ENCODE measurements at places on chromosomes 5 and 9.

DNA sequence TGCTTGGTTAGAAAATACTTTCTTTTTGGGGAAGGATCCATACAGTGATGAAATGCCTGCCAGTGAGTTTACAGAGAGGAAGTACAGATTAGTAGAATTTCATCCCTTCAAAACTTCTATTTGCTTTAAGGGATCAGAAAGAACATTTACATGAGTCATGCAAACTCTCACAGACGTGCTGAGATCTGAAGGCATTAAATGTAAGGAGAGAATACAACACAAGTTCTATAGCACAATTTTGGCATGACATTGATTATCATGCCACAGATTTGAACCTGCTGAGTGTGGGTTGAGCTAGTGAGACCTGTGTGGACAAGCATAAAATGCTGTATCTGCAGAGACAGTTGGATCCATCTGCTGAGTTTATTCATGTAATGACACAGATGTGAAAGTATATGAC lies 613.6 kb upstream of the SEMA6A start:
- DNase-seq: no peak

- DNase-seq: no peak
Measured at GRCh38 chr5:131997026-131997726, 14.3 kb downstream of the ACSL6 start.

DNA sequence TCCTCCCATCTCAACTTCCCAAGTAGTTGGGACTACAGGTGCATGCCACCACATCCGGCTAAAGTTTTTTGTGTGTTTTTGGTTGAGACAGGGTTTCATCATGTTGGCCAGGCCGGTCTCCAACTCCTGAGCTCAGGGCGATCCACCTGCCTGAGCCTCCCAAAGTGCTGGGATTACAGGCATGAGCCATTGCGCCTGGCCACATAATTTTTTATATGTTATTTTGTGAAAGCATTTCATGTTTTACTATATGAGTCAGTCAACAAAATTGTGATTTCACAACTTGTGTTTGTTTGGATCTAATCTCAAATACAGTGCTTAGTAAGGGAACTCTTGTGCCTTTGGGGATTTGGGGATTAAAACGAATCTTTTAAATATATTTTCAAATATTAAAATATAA lies 20.0 kb upstream of the FAM120AOS start:
- no peak for DNase-seq

- no peak for DNase-seq
Measured at GRCh38 chr9:6714176-6714575, 43.6 kb upstream of the KDM4C start.

DNA sequence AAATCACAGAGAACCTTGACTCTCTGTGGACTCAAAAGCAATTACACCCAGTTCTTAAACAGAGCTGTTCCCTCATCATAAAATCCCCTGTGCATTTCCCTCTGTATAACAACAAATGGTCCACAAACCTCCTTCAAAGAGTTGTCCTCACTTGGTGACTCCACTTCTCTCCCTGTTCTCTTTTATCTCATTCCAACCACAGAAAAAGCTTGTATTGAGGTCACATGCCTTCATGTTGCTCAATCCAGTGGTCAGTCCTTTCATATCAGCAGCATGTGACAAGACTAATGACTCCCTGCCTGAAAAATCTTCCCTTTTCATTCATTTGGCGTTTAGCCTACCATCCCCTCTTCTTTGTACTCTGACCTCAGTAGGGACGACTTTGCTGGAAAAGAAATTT lies 158.0 kb downstream of the DEPDC1B start:
- no peak for DNase-seq

DNA sequence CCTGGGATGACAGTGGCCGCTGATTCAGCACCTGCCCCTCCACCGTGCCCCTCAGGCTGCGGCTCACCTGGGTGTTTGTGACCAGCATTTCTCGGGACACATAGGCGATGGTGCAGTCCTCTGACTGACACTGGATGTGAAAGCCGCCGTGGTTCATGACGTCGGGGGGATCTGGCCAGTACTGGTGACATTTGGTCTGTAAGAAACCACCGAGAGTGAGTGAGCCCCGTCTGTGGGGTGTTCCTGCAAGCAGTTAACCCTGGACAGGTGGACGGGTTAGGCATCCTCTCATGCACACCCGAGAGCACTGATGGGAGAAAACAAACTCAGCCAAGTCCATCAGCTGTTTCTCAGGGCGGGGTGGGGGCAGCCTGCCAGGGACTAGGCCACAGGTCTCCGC lies 62.5 kb upstream of the EPB41L4B start:
- no peak for DNase-seq

GRCh38 chr5:107381189-107381856 lies 289.4 kb downstream of the EFNA5 start:
- DNase-seq: no peak

DNA sequence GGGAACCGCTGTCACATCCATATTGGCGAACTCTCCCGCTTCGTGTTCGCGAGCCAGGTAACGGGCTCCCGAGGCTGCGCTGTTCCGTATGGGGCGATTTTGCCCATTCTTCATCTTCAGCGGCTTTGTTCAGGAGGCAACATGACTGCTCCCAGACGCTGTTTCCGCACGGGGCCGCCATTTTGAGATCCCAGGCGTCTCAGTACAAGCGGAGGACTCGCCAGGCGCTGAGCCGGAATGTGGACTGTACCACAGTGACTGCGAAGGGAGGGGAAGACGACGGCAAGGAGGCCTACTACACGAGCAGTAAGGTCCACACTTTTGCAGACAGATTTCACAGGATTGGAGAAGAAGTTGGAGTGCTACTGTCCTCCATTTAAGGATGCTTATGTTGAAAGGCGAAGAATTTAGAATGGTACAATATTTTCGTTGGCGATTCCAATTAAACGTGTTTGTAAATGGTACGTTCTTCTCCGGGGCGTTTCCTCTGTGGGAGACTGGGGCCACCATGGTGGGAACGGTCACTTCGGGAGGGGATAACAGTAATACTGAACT lies 41.6 kb upstream of the ZNF300 start:
- no peak for DNase-seq

DNA sequence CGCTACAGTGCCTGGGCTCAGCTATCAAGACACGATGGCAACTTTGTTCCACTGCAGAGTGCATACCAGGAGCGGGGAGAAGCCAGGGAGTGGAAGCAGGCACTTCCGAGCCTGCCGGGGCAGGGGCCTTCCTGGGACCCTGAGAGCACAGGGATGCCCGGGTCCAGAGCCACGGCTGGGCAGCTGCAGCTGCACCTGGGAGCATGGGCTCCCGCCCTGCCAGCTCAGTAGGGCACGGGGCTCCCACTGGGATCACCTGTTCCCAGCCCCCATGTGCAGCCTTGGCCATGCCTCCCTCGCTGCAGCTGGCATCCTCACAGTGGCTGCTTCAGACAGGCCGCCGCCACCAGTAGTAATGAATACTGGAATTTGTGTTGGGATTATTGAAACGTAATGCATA lies 391.5 kb downstream of the KDM4C start:
- no peak for DNase-seq

DNA sequence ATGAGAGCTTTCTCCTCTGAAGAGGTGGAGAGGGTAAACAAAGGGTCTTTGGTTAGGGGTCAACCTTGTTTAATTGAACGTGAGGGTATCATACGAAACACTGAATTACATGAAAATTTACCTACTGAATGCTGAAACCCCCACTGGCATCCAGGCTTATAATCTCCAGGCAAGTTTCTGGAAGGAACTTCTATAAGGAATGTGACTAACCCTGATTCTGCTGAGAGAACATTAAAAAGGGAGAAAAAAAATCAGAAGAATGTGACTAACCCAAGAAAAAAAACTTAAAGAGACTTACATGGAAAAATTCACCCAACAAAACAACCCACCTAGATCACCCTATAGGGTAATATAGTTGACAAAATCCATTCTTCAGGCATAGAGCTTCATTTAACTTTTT lies 55.5 kb downstream of the APC start:
- no peak for DNase-seq

DNA sequence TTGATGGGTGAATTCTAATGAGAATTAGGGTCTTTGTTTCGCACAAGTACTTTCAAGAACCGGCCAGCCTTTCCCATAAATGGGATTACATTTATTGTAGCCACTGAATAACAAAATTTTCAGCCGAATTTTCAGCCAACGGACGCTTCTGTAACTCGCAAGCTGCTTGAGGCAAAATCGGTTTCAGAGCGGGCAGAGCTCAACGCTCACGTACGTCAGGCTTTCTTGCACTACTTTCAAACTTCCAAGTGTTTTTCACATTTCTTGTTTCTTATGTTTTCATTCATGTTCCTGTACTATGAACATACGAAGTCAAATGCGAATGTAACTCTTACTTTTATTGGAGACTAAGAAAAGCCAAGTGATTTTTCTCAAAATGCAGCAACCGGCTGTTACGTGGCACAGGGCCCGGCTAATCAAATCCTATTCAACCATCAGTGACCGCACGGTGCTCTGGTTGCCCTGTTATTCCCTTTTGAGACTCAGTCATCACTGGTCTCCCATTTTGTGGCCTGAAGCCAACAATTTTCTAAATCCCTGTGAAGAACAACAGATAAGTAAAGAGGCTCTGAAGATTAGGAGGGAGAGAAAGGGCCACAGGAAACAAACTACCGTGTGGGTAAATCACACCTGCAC lies 68.5 kb downstream of the SLC28A3 start:
- DNase-seq: no peak

DNA sequence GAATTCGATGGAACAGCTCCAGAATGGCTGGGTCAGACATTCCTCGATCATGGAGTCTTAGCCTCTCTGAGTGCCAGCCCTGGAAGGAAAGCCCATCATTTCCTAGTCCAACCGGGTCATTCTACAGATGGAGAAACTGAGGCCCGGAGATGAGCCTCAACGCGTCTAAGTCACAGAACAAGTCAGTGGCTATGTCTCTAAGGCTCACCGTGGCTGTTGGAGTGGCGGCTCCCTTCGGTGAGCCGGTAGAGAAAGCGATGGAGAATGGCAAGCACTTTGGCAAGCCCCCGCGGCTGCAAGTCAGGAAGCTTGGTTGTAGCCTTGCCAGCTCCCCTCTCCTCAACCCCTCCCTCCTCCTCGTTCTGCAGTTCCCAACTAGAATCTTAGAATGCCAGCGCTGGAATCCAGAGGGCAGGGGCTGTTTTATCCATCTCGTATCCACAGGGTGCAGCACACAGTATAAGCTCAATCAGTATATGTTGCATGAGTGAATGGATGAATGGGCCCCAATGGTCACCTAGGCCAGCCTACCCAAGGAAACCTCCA lies 438 bp upstream of the ARSI start:
- DNase-seq: no peak

DNA sequence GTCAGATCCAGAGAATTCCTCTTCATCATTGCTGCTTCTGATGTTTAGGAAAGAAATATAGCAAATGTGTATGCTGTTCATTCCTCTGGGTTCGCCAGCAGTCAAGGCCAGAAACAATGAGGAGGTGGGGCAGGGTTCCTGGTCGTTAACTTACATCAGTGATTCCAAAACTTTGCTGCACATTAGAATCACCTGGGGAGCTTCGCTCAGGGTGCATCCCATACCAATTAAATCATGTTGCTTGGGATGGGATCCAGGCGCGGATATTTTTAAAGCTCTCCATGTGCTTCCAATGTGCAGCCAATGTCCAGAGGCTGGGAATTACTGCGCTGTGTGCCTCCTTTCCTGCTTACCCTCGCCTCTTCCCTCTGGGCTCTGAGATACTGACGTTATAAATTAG lies 227.9 kb upstream of the KLF9 start:
- no peak for DNase-seq

GRCh38 chr5:78810098-78810920 lies 161.7 kb upstream of the LHFPL2 start:
- no peak for DNase-seq

DNA sequence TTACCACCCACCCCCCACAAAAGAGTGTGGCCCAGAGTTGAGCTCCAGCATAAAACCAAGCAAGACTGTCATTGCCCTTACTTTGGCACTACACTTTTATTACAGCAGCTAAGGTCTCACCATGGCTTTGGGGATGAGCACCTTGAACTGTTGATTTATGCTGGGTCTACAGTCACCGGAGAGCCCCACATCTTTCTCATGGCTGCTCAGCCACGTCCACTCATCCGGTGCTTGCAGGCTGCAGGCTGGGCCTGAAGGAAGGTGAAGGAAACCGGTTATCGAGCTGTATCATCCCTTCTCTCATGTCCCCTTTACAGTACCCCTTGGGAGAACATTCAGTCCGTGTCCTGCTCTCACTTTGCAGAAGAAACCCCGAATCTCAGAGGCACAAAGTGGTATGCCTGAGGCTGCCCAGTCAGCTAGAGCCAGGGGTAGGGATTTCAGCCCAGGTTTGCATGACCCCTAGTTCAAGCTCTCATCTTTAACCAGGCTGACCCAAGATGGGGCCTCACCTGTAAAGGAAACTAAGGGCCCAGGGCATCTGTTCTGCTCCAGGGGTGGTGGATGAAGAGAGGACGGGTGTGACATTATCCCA lies 11.6 kb downstream of the TMOD1 start:
- no peak for DNase-seq

- DNase-seq: no peak
Measured at GRCh38 chr9:79578891-79579290, 7.1 kb downstream of the TLE4 start.

- DNase-seq: no peak
Measured at GRCh38 chr5:76838481-76839261, 11.1 kb upstream of the S100Z start.

DNA sequence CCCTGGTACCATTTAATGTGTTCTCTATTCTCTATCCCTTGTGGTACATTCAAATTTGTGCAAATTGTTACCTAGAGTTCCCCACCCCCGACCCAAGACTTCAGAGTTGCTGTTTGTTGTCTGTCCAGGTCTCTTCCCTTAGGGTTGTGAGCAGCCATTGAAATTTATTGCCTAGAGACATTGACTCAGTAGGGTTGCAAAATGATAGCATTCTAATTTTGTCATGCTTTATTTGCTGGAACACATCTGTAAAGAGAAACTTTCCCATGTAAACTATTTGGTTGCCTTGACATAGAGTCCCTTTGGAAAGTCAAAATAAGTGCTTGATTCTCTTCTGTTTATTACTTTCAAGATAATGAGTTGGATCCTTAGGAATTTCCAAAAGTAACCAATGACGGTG lies 91.7 kb upstream of the KLF9 start:
- no peak for DNase-seq

- no peak for DNase-seq
Measured at GRCh38 chr9:4098031-4098430, 201.8 kb downstream of the GLIS3 start.

- no peak for DNase-seq
Measured at GRCh38 chr9:24413651-24414050, 132.0 kb downstream of the IZUMO3 start.

DNA sequence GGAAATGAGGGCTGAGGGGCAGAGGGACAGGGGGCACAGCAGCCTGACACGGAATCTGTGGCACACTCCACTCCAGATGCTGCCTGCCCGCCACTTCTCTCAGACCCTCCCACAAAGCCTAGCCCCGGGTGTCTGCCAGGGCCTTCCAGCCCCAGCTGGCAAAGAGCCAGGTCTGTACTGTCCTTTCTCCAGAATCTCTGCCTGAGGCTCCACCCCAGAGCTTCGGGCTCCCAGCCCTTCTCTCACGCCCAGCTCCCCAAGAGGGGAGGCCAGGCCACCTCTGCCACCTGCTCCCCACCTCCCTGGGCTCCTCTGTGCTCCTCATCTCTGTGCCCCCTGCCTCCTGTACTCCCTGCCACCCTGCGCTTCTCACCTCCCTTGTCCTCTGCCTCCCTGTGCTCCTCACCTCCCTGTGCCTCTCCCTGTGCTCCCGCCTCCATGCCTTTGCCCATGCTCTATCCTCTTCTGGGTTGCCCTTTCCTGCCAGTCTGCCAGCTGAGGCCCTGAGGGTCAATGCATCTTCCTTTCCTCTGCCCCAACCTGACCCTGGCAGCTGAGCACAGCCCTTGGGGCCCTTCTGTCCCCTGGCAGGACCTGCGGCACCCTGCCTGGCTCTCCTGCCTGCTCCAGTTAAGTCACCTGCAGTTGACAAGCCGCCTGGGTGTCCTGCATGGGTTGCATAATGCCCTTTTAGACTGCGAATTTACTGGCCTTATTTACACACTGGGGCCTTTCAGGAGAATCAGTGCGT lies 36.4 kb downstream of the RASGEF1C start:
- DNase-seq: no peak
